ENCODE measurements at places on chromosomes 12 and 14.

DNA sequence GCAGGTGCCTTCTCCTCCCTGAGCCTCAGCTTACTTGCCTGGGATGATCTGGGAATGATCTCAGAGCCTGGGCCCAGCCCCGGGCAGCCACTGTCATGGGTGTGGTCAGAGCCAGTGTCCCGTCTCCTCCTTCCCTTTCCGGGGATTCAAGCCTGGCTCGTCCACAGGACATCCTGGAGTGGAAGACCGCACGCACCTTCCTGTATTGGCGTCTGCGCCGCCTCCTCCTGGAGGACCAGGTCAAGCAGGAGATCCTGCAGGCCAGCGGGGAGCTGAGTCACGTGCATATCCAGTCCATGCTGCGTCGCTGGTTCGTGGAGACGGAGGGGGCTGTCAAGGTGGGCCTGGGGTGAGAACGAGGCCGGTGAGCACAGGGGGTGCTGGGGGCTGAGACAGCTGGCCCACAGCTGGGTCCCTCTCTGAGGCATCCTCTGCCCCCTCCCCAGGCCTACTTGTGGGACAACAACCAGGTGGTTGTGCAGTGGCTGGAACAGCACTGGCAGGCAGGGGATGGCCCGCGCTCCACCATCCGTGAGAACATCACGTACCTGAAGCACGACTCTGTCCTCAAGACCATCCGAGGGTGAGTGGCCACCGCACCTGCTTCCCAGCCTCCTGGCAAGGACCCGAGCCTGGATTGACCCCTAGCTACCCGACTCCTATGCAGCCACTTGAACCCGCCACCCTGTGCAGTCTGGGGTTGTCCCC lies 44.0 kb downstream of the FOXN4 start:
- no peak for DNase-seq

DNA sequence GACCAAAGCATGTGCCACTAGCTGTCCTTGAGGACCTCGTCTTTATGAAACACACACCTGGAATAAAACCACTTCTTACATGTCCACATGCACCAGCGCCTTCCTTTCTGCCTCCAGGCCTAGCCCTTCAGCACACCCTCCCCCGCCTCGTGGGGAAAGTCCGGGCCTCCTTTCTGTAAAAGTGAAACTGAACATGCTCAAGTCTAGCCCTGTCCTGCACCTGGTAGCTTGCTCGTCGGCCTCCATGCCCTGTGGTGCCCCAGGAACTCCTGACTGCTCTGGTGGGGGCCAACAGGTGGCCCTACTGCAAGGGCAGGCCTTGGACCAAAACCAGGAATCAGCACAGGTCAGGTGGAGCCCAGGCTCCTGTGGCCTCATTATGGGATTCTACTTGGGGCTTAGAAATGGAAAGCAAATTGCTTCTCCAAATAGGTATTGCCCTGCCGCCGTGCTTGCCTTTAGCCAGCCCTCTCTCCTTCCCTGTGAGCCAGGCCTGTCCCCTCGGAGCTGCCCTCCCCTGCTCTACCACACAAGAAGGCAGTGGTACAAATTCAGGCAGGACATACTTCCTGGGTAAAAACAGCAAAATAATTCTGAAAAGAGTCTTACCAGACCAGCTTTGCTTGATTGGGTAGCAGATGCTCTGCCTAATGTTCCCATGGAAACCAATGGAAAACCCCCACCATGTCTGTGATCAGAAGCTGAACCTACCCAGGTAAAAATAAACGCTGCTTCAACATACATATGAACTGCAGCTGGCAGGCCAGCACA lies 43.5 kb downstream of the ERH start:
- no peak for DNase-seq

DNA sequence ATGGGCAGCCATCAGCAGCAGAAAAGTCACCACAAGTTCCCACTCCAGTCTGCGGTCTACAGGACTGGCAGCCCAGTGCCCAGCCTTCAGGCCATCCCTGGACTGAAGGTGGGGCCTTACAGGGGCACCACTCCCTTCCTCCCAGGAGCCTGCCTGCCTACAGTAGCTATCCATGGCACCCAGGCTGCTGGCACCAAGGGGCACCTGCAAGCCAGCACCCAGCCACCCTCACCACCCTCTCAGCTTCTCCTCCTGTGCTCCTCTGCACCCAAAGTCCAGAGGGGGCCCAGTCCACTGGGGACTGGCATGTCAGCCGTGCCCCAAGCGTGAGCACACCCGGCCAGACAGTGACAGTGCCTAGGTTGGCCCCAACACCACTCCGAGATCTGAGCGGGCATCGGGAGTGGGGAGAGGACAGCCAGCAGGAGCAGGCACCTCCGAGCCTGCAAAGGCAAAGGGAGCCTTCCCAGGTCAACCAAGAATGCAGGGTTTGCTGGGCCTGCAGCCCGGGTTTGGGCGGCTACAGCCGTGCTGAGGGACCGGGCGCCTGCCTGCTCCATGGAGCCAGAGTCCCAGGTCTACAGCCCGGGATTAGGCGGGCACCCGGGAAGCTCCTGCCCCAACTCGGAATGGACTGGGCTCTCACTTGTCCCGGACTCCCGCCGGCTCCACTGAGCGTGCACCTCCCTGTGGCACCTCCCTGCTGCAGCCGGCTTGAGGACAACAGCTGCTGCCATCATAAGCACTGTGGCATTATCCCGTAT lies 8.1 kb upstream of the OR6C65 start:
- DNase-seq = no peak

- DNase-seq = no peak
These were observed 57.9 kb upstream of the DCN start for GRCh38 chr12:91240386-91241095.

GRCh38 chr12:45612044-45612794 lies 117.3 kb upstream of the ARID2 start:
- DNase-seq = no peak

DNA sequence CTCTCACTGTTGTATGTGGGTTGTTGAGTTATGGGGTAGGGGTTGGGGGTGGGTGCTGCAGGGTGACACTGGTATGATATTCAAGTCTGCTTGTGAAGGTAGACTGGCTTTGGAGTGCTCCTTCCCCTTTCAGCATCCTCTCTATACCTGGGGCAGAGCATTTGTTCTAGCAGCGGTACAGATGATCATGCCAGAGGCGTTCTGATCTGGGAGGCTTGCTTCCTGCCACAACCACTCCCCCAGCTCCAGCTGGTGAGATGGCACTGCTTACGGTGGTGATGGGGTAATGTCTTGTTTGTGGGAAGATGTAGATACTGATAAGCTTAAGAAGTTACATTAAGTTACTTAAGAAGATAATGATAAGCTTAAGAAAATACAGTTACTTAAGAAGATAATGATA lies 131.8 kb downstream of the ERC1 start:
- no peak for DNase-seq

GRCh38 chr14:89067293-89067972 lies 243.0 kb downstream of the TTC8 start:
- no peak for DNase-seq

DNA sequence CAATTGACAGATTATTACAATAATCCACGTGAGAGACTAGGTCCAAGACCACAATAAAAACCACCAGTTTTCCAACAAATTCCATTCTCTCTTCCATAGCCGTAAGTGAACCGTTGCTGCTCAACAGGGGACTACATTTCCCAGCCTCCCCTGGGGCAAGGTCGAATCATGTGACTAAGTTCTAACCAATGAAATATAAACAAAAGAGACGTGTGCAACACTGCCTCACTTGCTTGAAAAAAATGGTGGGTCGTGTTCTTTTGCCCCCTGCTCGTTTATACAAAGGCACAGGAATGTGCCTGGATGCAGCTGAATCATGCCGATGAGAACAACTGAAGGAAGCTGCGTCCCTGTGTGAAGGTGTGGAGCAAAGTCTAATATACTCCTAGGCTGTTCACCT lies 51.1 kb downstream of the HSPB8 start:
- no peak for DNase-seq

DNA sequence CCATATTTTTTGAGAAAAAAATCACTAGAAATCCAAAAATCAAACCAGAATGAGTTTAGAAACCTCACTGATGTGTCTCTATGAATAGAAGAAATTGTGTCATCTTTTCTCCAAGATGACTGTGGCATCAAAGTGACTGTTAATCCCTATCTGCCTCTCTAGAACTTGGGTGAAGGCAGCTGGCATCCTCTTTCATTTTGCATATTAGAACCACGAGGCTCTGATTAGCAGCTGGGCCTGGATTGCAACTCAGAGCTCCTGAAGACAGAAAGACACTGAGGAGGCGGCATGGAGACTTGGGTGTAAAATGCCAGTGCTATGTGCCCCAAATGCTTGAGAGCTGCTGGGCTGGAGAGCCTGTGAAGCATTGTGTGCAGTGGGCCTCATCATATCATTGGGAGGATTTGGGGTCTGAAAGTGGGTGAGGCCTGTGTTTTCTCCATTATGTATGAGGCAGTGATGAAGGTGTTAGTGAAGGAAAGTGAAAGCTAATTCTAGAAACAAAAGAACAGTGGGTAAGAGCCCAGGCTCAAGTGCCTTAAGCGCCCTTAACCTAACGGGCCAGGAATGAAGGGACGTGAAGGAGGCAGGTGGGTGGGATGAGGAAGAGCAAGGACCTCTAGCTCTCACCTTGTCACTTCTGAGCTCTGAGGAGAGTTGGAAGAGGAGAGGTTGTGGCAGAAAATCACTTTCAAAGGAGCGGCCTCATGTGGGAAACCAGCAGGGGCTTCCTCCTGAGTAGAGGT lies 26.2 kb downstream of the NKX2-8 start:
- DNase-seq = no peak

DNA sequence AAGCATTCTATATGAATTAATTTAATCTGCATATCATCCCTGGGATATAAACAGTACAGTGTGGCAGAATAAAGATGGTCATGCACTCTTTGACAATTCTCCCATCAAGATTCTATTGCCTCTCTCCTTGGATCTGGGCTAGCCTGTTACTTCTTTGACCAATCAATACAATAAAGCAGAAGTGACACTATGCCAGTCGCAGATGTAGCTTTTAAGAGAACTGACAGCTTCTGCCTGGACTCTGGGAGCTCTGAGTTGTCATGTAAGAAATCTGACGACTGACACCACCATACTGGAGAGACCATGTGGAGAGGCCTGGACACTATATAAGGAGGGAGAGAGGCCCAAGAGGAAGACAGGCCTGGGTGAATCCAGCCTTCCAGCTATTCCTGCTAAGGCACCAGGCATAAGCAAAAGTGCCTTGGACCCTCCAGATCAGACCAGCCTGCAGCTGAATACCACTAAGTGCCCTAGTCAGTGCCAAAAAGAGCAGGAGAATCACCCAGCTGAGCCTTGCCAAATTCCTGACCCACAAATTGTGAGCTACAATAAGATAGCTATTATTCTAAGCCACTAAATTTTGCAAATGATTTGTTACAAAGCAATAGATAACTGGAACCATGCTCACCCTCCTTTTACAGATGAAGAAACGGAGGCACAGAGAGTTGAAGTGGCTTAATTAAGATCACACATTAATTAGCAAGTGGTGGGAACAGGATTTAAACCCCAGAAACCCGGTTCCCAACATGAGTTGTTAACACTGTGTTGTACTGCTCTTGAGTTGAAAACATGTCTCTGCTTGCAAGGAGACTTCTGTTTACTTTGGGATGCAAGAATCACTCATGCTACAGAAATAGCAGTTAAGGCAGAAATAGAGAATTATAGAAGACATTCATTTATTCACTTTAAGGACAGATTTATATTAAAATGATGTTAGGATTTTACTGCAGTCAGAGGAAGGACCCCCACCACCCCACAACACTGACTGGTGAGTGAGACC lies 84.6 kb downstream of the RIN3 start:
- DNase-seq = no peak
